GM19239 (cell line): ENCODE measurements at places on chromosomes 3 and 15.

DNA sequence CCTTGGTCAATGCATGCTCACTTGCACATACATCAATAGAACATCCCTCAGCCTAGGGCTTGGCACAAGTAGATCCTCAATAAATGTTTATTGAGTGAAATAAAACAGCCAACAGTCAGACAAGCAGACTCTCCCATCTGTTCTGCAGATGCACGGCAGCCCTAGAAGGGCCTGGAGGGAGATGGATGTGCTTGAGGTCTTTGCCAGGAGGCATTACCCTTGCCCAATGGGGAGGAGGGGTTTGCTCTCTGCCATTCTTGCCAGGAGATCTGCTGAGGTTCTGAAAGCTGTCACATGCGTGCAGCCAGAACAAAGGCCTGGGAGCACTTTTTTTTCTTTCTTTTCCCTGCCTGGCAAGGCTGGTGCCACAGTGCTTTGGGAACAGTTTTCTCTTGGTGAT, 349.3 kb upstream of the THRB start:
- DNase-seq, result no peak

DNA sequence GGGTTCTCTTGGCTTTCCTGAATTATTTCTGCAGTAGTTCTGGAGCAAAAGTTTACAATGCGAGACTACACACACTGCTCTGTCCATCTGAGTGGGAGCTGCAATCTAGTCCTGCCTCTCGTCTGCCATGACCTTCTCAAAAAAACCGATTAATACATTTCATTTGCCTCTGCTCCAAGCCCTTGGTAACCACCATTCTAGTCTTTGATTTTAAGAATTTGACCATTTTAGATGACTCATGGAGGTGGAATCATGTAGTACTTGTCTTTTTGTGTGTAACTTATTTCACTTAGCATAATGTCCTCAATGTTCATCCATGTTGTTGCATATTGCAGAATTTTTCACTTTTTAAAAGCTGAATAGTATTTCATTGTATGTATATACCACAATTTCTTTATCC, 356.9 kb downstream of the SV2B start:
- DNase-seq, result no peak

- DNase-seq, result no peak
Observed at GRCh38 chr3:67292356-67293121, 294.4 kb downstream of the KBTBD8 start.

DNA sequence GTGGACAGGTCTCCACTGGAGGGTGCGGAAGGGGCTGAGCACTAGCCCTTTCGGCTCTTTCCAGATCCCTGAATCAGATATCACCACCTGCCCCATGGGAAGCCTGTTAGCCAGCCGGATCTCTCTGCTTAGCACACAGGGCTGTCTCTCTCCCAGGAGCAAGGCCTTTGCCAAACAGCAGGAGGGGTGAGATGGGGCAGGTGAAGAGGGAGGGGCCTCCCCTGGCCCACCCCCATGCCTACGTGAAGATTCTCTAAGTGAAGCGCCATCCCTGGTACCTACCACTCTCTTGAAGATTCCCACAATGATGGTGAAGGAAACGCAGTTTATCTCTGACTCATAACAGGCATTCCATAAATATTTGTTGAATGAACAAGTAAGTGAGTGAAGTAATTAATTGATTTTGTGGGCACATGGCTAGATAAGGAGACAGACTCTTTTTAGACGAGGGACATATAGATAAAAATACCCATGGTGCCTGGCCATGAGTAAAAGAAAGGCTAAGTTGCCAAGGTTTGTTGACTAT, 19.6 kb upstream of the HCN4 start:
- no peak for DNase-seq

GRCh38 chr3:142997330-142997729, 4.0 kb upstream of the U2SURP start:
- DNase-seq, result no peak

GRCh38 chr3:170644711-170645110, 58.8 kb upstream of the SLC7A14 start:
- DNase-seq, result no peak

DNA sequence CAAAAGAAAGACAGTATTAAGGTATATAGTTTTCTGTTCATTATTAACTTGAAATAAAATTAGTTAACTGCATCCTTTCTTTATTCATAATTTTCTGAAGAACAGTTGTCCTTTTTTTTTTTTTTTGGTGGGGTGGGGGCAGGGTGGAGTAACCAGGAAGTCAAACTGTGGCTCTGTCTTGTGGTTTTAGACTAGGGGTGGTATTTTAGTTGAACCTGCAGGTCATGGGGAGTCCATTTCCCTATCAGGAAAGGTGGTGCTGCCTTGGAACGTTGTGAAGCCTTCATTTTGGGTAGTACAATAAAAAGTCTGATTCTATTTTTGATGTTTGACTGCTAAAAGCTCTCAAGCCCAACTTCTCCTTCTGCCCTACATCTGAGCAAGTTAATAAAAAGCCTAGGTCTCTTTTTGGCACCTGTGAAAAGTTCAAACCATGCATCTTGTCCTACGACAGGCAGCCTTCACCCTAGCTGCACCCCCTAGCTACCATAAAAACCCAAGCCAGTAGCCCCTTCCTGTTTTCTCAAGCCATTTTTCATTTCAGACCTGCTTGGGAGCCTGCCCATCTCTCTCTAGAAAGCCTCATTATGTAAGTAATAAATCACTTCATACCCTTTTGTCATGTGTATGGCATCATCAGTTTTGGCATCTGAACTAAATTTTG, 31.2 kb upstream of the RIOX2 start:
- no peak for DNase-seq

- DNase-seq, result no peak
Observed at GRCh38 chr15:45641999-45642932, 7.4 kb downstream of the SQOR start.

GRCh38 chr3:14175383-14176037, 2.9 kb downstream of the XPC start:
- DNase-seq, result no peak

DNA sequence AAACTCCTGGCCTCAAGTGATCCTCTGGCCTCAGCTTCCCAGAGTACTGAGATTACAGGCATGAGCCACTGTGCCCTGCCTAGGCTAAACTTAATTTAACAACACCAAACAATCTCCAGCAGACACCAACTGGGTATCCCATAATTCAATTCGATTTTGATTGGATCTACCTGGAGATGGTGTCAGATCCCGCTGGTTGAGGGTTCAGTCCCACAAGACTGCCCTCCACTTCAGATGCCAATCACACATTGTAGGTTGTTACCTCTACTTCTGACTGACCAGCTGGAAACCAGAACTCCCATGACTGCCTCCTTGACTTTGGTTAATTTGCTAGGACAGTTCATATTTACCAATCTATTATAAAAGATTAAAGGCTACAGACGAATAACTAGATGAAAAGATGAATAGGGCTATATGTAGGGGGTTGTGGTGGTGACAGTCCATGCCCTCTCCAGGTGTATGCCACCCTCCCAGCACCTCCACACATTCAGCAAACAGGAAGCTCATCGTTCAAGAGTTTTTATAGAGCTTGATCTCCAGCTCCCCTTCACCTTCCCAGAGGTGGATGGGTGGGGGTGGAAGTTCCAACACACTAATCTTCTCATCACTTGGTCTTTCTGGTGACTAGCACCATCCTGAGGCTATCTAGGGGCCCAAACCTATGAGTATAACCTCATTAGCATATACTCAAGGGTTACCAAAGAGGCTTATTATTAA, 9.3 kb downstream of the B2M start:
- no peak for DNase-seq

DNA sequence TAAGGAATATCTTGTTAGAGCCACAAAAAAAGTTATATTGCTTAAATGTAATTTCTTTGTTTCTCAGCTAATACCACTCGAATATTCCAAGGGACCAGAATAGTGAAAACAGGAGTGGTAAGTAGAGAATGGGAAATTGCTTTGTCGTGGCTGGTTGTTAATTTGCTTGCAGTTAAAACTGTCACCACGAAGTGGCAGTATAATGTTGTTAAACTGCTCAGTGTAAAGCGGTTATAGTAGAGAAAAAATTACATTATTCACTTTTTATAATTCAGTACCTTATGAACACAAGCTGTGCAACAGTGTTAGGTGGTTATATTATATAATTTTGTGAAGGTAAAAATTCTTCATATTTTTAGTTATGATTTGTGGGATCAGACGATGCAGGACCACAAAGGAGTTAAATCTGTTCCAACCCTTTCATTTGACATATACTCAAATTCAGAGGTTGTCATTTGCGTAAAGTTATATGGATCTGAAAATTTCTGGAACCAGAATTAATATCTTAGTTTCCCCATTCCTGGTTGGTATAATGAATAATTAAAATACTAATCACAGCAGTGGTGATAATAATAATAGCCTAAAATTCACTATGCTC, 171.8 kb downstream of the FEZF2 start:
- DNase-seq, result peak; percentile 16

DNA sequence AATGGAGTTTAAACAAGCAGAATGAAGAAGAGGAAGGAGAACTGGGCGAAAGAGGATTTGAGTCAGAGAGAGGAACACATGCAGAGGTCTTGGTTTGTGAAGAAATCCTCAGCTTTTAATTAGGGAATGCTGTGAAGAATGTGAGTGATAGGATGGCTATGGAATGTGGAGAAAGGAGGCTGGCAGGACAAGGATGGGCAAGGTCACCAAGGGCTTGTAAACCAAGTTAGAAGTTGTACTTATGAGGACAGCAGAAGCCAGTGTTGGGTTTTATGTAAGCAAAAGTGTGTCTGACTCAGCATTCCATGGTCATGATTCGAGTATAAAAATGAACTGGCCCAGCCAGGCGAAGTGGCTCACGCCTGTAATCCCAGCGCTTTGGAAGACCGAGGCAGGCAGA, 60.0 kb upstream of the IL12A start:
- no peak for DNase-seq

DNA sequence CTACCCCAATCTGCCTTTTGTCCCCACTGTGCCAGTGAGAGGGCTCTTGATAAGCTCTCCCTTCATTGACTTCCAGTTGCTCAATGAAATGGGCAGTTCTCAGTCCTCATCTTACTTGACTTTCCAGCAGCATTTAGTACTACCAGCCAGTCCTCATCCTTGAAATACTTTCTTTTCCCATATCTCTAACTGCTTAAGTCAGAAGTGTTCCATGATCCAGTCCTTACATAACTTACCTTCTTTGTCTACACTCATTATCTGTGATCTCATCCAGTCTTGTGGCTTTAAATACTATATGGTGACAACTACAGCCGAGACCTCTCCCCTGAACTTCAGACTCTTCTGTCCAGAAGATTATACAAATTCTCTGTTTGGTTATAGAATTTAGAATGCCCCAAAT, 28.7 kb downstream of the RARRES1 start:
- DNase-seq, result no peak

GRCh38 chr3:106294121-106294520, 425.3 kb upstream of the CBLB start:
- DNase-seq, result no peak

DNA sequence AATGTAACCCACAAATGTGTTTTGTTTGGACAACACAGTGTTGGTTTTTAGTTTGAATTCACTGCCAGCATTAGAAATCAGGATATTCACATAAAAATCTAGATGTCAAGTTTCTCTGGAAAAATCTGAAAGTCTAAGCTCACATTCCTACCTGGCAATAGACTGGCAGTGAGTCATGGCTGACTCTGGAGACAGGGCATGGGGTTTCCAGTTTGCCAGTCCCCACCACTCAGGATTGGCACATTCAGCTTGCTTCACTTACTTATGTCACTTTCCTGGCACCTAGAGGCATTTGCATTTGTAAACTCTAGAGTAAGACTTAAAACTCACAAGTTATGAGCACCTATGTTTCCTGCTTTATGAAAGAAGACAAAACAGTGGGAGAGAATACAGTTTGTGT, 19.1 kb upstream of the SEC61A1 start:
- DNase-seq, result no peak

GRCh38 chr3:44680921-44681455, 31.5 kb upstream of the ZNF502 start:
- DNase-seq, result no peak

DNA sequence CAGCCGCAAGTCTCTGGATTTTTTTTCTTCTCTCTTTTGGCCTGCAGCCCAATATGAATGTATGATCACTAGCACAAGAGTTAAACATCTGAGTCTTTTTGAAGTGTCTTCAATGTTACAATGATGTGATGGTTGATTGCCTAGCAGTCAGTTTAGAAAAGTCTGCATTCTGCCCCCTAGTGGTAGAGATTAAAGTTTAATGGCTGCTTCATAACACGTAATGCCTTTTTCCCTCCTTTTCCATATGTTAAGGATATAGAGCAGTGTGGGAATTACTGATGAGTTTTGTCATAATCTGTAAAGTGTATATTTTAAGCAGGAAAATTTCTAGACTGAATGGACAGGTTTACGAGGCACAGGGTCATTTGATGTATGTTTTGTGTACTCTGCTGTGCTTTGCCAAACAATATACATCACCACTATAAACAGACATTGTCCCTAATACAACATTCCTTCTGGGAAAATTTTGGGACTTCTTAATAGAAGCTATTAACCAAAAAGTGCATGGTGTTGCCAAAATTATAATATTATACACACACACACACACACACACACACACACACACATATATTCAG, 1038.5 kb upstream of the NR2F2 start:
- peak; percentile 5 for DNase-seq

GRCh38 chr15:90305932-90306331, 40.5 kb downstream of the NGRN start:
- DNase-seq, result no peak

GRCh38 chr15:88428053-88428452, 39.1 kb downstream of the MRPL46 start:
- DNase-seq, result no peak

DNA sequence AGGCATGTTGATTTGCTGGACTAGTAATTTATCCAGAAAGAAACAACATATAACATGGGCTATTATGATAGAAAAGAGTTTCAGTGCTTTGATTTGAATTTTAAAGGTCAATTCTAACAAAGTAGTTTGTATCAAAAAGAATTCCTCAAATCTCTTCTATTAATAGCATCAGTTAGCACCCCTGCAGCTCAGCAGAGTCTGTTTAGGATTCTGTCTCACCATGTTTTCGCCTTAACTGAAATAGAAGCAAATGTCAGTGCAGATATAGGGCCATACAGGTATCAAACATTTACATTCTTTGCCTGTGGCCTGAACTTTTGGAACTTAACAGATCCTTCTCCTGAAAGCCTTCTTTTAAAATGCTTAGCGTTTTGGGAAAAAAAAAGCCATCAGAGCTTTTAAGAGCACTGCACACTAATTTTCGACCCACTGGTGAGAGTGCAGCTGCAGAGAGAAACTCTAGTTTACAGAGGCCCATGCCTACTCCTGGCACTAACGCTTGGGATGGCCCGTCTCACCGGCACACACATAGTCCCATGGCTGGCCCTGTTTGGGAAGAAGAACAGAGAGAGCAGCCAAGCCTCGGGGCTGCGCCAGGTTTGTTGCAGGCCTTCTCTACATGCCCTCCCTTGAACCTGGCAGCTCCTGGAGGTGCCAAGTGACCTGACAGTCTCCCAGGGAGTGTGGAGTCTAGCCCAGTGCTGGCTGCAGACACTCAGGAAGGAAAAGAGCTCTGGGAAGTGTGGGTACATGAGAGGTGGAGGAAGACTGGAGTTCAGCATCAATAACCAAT, 9.9 kb upstream of the PAQR9 start:
- no peak for DNase-seq

GRCh38 chr15:35349916-35350315, 196.0 kb downstream of the DPH6 start:
- DNase-seq, result no peak

- no peak for DNase-seq
Observed at GRCh38 chr3:30776186-30776815, 118.2 kb downstream of the GADL1 start.

GRCh38 chr3:47313341-47314055, 30.8 kb downstream of the KLHL18 start:
- no peak for DNase-seq
